ENCODE measurements at places on chromosomes 7 and 10.

DNA sequence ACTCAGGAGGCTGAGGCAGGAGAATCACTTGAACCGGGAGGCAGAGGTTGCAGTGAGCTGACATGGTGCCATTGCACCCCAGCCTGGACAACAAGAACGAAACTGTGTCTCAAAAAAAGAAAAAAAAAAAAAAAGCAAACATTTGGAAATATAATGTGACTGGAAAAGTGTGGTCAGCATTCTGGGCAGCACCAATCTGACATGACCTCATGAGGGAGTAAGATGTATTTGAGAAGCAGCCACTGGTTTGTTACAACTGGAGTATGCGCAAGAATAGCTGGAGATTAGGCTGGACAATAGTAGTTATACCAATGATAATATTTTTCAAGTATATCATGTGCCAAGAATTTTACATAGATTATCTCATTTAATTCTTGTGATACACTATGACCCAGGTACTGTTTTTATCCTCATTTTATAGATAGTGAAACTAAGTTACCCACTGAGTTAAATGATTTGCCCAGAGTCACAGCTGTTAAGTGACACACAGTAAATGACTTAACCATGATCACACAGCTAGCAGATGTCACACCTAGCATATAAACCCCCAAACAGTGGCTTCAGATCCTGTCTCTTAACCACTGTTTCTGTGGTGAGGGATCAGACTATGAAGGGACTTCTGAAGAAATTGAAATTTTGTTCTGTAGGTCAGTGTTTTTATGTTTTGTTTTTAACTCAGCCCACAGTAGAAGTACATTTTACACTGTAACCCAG lies 11.1 kb downstream of the MCU start:
- DNase-seq: no peak

DNA sequence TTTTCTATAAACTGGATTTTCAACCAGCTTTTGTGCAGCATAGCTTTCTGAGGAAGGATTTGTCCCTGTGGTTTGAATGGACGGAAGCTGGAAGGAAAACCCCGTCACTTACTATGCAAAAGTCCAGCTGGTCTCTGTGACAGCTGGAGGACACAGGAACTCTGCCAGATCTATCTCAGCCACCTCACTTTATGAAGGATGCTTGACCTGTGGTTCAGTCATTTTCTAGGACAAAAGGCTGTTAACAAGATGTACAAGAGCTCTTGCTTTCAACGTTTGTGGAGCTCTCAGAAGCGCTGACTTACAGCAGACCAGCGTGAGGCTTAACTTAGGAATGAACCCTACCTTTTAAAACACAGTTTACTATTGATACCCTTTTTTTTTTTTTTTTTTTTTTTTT lies 90.8 kb downstream of the CREM start:
- no peak for DNase-seq

DNA sequence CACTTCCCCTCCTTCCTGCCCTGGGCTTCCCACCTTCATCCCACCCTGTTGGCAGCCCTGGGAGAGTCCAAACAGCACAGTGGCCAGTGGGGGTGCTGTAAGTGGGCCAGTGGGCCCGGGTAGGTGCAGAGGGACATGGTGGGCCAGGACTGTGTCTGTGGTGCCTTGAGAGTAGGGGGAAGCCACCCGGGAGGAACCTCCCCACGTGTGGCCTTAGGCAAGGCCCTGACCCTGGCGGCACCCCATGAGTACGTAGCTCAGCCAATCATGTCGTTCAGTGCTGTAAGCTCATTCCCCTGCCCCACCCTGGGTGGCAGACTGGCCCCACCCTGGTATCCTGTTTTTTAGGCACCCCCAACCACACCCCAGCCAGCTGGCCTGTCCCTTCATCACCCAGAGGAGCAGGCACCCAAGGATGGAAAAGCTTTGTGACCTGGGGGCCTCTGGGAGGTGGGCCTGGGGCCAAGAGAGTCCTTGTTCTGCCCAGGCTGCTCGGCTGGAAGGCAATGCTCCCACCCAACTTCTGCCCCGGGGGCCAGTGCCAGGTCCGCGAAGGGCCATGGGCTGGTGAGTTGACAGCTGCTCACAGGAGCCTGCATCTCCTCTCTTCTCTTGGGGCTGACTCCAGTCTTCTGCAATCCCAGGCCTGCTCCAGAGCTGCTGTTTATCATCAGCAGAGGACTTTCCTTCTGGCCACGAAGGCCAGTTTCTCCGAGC lies 41.6 kb downstream of the TSPAN15 start:
- no peak for DNase-seq

- DNase-seq: no peak
These were observed 1.1 kb upstream of the GPRIN2 start for GRCh38 chr10:46557319-46558121.

DNA sequence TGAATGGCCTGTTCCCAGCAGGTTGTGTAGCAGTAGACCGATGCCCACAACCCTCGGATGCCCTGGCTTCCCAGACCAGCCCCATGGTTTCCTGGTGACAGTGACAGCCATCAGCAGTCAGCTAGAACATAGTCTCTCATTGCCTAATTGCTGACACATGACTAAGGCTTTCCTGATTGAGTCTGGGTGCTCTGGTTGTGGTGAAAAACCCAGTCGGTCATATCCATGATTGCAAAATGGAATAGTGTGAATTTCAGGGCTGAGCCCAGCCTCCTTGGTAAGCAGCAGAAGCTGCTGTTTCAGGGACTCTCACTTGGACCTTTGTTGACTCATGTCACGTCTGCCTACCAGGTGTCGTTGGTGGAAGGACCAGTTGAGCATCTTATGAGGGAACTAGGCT lies 36.6 kb downstream of the POR start:
- DNase-seq: no peak

GRCh38 chr7:131218727-131219128 lies 108.9 kb upstream of the MKLN1 start:
- no peak for DNase-seq

DNA sequence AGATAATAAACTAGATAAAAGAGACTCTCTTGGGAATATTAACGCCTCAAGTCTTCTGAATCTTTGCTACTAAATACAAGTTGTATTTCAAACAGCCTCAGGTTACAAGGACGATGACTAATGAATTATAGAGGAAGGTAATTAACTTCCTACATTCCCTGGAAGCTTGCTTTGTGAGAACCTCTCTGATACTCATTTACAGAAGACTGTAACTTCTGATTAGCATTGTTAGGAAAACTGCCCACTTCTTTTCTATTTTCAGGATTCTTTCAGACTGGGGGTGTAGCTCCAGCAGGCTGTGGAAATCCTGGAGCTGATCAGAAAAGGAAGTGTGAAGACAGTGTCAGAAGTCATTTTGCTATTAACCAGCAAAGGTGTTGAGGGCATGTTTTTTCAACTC lies 316.7 kb upstream of the NPSR1 start:
- no peak for DNase-seq

GRCh38 chr10:89301721-89302445 lies at the start of gene IFIT2:
Gene IFIT2, plus strand, starts transcription at chr10:89302046. Its CDS starts 78 bp downstream, at chr10:89302124.
- DNase-seq: no peak

DNA sequence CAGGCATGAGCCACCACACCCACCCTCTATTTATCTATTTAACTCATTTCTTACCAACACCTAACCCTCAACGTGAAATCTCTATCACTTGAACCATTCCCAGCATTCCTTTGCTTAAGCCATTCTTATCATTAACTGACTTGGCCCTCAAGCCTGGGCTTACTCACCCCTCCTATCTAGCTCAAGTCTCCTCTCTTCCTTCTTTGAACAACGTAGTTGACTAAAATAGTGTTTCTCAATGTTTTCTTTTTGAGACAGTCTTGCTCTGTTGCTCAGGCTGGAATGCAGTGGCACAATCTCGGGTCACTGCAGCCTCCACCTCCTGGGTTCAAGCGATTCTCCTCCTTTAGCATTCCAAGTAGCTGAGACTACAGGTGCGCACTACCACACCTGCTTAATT lies 7.0 kb downstream of the ANXA7 start:
- no peak for DNase-seq

- DNase-seq: no peak
These were observed 164.8 kb downstream of the DNAJB6 start for GRCh38 chr7:157501581-157501980.

DNA sequence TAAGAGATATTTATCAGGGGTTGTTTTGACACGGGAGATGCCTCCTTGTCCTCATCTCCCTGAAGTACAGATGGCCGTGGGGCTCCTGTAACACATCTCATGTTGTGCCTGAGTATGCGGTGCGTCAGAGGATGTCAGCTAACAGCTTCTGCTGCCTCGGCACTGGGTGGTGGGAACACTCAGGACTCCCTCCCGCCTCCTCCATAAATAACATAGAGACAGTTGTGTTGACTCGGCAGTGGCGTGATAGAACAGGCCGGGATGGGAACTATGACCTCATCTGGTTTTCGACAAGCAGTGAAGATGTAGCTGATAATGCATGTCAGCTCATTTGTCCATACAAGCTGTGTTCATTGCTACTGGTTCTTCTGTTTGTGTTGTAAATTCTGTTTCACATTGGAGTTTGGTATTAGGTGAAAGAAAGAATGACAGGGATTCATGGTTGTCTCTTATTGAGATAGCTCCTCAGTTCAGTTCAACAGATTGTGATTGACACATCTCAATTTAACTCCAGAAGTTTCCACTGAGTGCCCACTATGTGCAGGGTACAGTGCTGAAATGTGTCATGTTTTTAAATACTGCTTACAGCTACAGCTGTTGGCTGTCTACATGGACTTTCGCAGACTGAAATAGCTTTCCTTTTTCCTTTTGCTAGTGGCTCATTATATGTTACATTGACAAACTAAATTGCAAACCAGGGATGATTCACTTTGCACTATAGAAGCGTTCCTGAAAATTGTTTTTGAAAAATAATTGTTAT lies 87.4 kb downstream of the CHN2 start:
- no peak for DNase-seq
